Stimulated activated CD8-positive, alpha-beta memory T cell treated with anti-CD3 and anti-CD28 coated beads, Interleukin-4, amount 100 ng/mL, for 4 hours (primary cell): ENCODE measurements at places on chromosomes 1 and 21.

GRCh38 chr1:37808369-37809319, 636 bp upstream of the YRDC start:
- DNase-seq: no peak

DNA sequence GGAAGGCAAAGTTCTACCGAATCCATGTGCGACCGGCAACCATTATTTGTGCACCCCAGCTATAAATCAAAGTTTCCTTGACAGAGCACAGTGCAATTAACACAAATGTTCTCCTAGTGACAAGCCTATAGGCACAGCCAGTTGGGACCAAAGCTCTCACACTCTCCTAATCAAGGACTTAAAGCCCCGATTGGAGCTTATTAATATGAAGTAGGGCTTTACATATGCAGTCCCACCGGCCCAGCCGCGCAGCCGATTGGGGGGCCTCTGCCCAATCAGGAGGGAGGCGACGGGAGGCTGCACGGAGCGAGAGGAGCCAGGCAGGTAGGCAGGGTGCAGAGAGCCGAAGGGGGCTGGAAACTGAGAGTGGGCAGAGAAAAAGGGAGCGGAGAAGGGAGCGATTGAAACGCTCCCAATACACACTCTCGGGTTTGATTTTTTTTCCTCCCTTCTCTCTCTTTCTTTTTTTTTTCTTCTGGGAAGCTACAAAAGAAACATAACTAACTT, at the start of gene ESRRG:
Gene ESRRG (minus strand): TSS at position 156 of the 507 bp plus-strand sequence. CDS start 130 bp downstream, at position 26.
- DNase-seq: no peak

DNA sequence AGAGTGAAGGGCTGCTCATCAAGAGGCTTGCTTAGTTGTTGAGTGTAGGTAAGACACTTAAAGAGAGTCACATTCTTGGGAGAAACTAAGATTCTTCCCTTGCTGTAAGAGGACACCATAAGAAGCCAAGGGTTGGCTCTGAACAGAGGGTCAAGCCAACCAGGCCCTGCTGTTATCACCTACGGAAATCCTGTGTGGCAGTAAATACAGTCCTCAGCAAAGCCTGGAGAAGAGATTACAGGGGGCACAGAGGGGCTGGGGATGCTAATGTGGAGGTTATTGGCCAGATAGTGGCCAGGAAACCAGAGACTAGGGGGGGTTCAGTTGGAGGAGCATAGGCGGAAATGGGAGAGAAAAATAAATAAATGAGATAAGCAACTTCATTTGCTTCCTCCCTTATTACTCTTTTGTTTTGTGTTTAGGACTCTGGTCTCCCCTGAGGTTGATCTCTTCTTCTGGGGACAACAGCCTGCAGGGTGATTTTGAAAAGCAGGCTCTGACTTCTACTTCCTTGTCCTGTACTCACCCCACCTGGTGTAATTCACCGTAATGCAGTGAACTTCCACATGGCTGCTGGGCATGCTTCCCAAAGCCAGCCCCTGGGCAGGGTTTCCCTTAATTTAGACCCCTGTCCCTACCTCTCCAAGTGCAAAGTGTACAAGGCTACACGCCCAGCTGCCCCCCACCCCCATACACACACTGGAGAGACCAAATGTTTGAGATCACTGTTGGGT, 40.9 kb downstream of the MTARC1 start:
- DNase-seq: no peak

DNA sequence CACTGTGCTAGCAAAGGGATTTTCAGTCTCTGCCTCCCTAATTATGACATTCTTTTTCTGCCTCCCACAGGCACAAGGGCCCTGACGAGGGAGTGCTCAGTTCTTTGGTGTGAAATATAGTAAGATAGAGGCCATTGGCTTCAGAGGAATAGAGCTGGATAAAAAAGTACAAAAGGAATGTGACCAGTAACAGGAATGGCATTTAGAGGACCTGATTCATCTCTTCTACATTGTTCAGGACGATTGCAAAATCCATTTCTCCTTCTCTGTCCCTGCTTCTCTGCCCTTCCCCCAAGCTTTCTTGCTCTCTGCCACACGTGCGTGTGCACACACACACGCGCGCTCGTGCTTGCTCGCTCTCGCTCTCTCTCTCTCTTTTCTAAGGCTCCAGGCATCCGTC, 668.2 kb downstream of the KIF26B start:
- DNase-seq: no peak

GRCh38 chr1:219580009-219580676, 32.8 kb downstream of the ZC3H11B start:
- no peak for DNase-seq

- no peak for DNase-seq
These were observed 125.3 kb upstream of the RUNX3 start for GRCh38 chr1:25055324-25055780.

DNA sequence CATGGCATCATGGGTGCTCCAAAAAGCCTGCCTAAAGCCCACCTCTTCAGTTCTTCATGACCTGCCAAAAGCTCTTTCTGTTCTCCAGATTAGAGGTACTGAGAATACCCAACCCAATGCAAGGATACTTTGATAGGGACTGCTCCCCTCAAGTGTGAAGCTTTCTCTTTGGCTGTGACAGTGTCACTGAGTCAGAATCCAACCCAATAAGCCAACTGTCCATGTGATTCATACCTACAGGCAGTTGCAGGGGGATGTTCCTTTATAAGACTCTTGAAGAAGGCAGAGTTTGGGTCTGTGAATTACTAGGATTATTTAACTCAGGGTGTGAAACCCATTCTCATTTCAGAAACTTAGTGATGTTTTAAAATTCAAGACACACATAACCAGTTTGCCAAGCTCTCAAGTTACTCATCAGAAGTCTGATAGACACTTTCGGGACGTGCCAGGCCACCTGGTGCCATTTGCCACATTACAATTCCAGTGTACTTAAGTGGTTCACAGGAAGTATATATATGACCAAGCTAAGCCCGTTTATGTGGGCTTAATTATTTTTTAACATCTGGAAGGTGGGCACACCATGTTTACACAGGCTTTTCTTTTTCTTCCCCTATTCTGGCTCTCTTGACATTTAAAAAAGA, 265.8 kb downstream of the NFIA start:
- no peak for DNase-seq

DNA sequence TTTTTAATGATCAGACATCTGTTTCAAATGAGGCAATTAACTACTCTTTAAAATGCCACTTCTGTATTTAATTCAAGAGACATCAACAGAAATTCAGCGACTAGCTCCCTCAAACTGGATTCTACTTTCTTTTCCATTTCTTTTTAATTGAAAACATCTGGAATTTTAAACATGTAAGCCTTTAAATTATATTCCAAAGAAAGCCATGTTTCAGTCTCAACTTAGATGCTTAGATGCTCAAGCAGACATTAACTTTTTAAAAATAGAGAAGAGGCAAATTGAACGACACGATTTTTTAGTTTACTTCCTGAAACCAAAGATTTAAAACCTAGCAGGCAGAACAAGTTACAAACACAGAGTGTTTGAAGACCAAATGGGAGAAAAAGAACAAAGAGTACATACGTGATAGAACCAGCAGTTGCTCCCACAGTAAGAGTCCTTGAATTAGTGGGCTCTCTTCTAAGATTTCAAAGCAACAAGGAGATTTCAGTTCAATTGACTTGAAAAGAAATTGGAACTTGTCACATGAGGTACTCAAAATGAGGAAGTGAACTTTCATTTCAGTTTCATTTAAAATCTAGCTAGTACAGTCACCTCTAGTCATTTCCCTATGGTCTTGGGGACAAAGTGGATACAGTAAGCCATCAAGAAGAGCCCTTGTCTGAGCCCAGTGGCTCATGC, at the start of gene CTSS:
Gene CTSS (minus strand): TSS at position 483 of the 681 bp plus-strand sequence. CDS start 1,015 bp downstream, outside the sequence.
- no peak for DNase-seq
